Renal cortex interstitium (tissue), 15 donors: ENCODE measurements at places on chromosomes 5 and 9. TPM values are rescaled to one million over a fixed set of nuclear protein-coding genes. Genes with fewer than 3 reads are reported as not detected.

Gene NUTM2F
- not detected for polyA plus RNA-seq

GRCh38 chr9:92404042-92404836 is at the start of gene OGN:
Gene OGN, minus strand, starts transcription at chr9:92404578. Its CDS starts 1,171 bp downstream, at chr9:92403407.
- DNase-seq, result no peak

DNA sequence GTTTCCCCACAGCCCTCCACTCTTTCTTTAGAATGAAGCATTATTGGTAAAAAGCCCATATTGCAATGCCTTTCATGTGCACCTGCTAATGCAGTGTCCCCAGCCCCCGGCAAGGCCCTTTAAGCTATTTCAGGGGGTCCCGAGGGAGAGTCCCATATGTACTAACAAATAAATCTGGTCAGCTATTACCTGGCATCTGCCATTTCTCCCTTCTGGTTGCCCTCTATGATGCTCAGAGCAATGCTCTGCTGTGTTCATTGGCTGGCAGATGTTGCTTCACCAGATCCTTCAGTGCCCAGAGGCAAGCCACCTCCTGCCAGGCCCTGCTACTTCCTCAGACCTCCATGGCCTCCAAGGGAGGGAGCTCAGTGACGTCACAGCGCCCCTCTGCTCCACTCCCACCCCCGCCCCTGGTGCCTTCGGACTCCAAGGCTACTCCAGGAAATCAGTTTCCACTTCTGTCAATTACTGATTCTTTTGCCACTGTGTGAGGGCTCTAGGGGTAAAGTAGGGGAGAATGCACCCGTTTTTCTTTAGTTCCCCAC is 201.1 kb upstream of the GLRA1 start:
- DNase-seq, result no peak

Gene SKP2
- 51.0 TPM for polyA plus RNA-seq

Gene ITGA1
- 52.6 TPM for polyA plus RNA-seq

- no peak for DNase-seq
Measured at GRCh38 chr5:179769271-179769670, 24.5 kb upstream of the LTC4S start.

GRCh38 chr9:100083448-100084127 is 15.2 kb downstream of the ERP44 start:
- no peak for DNase-seq

GRCh38 chr5:162202285-162202880 is 134.8 kb downstream of the GABRG2 start:
- DNase-seq, result no peak

DNA sequence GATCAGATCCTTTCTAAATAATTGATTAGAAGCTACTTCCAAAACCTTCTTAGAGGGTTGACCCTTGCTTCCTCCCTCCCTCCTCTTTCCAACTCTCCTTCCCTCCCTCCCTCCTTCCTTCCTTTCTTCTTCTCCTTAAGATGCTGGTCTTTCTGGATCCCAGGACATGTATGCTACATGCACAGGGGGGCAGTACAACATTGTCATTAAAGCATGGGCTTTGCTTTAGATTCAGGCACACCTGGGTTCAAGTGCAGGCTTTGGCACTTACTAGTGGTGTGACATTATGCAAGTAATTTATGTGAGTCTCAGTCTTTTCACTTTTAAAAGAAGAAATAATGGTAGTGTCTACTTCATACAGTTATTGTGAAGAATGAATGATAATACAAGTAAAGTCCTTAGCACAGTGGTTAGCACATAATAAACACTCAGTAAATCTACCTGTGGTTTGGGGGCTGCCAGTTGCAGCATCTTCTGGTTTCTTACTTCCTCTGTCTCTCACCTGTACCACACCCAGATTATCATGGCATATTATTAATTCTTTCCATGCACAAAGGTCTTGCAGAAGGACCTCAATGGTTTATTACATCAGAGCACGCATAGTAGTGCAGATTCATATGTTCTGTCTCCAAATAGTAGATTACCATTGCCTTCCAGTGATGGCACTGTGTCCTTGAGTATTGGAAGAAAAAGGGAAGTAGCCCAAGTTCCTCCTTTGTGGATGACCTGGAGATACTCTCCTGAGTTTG is 154.1 kb downstream of the ARHGAP26 start:
- no peak for DNase-seq

DNA sequence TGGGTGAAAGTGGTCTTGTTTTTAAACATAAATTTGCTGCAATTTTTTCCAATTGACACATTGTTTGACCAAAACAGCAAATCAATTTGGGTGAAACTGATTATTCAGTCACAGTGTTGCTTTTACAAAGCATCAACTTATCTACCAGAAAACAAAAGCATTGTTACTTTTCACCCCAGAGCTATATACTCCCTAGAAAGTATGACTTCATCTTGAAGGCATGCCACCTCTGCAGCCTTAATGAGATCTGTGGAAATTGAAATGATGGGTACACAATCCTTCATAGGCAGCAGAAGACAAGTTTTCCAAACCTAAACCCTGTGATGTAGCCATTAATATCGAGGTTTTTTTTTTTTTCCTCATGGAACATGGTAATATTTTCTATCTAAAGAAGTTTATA is 615.9 kb downstream of the CHSY3 start:
- DNase-seq, result no peak

GRCh38 chr9:128653908-128654307 is 2.7 kb downstream of the DYNC2I2 start:
- no peak for DNase-seq

Gene C7
- polyA plus RNA-seq, result 167 TPM

Gene TMC1
- polyA plus RNA-seq, result 0.74 TPM

DNA sequence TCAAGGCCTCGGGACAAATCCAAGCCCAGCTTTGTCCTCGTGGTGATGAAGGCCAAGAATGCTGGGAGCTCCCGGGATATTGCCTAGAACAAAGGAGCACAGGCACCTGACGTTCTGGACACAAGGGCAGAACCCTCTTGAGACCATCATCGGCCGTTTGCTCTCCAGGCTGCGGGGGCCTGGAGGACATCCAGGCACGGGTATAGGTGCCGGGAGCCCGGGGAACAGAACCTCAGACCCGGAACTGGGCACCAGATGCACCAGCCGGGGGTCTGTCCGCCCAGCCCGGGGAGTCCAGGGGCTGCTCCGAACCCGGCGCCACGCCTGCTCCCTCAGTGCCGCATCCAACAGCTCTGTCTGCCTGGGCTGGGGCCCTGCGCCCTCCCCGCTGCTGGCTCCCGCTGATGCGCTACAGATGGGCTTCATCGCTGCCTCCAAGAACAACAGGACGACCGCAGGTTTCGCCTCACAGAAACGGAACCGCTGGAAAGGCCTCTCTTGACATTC is 88.0 kb downstream of the ADAMTS2 start:
- DNase-seq, result no peak

DNA sequence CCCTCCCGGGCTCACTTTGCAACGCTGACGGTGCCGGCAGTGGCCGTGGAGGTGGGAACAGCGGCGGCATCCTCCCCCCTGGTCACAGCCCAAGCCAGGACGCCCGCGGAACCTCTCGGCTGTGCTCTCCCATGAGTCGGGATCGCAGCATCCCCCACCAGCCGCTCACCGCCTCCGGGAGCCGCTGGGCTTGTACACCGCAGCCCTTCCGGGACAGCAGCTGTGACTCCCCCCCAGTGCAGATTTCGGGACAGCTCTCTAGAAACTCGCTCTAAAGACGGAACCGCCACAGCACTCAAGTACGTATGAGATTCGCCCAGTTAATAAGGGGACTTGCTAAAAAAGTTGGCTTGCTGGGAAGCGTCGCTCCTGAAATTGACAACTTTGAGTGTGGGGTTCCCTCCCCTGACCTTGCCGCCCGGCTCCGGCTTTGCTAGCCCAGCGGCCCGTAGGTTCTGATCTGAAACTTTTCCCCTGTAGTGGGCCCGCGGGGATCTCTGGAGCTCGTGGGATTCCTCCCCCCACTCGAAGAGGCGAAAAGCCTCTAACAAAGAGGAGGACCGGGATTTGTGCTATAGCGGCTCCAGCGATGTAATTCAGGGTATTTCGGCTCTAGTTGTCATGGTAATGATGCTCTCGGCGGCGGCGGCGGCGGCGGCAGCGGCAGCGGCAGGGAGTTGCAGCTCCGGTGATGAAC is 572 bp downstream of the NR4A3 start:
- DNase-seq, result no peak

DNA sequence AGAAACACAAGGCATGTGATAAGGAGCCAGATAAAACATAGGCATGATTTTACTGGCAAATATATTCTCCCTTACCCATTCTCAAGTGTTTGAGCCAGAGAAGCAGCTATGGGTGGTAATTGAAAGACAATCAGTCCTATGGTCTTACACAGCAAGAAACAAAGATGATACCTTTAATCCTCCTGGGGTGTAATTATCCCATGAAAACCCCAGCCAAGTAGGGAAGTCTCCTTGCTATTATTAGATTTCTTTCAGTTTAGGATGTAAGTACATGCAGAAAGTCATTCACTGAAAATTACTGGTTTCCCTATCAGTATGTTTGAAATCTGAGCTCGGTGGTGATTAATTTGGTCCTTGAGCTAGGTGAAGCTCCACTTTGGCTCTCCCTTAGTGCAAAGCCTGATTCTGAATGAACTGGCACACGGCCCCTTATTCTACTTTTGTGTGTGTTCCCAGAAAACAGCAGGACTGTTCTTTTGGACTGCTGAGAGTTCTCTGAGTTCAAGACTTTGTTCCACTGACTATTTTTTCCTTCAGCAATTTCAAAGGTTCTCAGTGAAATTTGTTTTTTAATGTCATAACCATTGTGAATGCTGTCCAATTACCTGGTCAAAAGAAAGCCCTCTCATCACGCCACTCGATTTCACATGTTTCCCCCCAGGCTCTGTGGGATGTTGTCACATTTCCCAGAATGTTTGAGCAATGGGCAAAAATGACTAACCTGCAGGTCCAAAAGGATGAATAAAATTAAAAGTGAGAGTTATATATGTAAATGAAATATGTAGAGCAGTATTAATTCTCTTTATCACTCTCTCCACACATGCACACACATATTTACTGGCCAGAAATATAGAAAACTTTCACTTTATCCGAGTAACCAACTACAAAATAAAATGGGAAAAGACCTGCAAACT is 343.0 kb downstream of the RAB3C start:
- DNase-seq, result no peak

Gene SLC2A8
- 15.0 TPM for polyA plus RNA-seq

DNA sequence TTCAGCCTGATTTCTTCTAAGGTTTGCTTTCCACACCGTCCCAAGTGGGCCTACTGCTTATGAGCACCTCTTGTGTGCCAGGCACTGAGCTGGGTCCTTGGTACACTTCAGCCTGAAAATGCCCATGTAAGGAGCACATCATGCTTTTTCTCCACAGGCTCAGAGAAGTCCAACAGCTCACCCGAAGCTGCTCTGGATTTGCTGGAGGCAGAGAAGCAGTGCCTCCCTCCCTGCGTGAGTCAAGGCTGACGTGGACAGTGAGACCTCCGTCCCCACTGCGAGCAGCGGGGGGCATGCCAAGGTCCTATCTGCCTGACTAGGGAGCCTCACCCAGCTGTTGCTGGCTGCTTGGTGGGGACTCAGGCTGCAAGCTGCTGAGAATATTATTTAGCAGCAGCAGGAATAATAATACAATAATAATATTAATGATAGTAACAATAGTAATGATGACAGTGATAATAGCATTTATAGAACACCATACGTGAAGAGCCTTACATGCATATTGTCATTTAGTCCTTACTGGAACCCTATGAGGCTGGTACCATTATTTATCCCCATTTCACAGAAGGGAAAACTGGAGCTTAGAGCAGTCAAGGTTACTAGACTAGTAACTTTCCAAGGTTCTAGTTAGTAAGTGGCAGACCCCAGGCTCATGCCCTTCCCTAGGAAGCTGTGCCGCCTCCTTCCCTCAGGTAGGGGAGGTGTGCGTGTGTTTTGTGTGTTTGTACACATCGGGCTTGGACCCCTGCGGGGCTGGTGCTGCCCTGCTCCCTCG is 194.8 kb downstream of the HSPA4 start:
- DNase-seq, result no peak

Gene N4BP3
- 3.7 TPM for polyA plus RNA-seq

DNA sequence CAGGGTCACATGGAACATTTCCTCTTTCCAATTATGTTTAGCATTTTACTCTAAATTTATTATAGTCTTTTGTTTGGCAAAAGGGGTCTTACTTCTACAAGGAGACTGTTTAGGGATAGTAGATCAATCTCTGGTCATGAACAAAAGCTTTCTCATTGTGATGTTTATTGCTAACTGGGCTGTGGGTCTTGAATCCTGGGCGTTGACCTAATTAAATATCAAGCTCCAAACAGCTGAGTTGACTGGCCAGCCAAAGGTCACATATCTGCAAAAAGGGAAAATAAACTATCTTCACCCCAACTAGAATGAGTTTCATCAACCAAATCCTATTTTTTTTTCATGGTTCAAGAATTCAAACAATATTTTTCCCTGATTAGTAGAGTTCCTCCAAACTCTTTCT is 245.4 kb upstream of the TUT7 start:
- no peak for DNase-seq

DNA sequence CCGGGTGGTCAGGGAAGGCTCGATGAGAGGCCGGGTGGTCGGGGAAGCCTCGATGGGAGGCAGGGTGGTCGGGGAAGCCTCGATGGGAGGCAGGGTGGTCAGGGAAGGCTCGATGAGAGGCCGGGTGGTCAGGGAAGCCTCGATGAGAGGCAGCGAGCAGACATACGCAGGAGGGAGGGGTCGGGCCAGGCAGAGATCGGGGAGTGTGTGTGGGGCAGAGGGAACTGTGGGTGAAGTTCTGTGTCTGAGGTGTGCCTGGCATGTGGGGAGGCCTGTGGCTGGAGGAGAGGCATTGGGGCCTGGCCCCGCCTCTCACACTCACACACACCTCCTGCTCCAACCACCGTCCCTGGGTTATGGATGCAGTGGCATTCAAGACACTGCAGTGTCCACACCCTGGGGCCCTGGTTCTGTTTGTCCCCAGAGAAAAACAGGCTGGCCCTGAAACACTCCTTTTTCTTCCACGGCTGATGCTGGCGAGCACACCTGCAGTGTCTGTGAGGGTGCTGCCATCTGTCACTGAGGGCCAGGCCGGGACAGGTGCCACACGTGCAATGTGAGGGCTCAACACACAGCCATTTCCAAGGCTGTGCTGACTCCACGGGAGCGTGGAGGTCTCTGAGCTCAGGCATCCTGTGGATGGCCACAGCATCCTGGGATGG is 6.5 kb upstream of the PLEKHG4B start:
- no peak for DNase-seq

- no peak for DNase-seq
Measured at GRCh38 chr9:134225816-134226215, 61.5 kb upstream of the RNU6ATAC start.

Gene CEL
- 3.3 TPM for polyA plus RNA-seq

Gene SLCO6A1
- polyA plus RNA-seq, result 0.11 TPM

Gene SMIM32
- polyA plus RNA-seq, result 8.8 TPM
